ENCODE measurements at places on chromosomes 16 and 17.

DNA sequence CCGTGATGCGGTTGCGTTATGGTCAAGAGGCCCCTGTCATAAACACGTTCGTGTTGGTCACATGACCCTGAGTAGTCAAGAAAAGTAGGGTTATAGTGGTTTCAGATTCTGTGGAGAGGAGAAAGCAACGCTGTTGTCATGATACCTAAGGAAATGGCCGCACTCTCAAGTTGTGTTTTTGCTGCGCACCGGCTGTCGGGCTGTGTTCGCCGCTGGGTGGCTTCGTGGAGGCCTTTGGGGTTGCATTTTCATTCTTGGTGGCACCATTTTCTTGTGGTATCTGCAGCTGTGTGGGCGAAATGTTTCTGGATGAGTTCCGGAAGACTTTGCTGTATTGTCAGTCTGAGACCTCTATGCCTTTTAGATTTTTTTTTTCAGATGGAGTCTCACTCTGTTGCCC is 35.0 kb downstream of the DEF8 start:
- DNase-seq: no peak

GRCh38 chr17:44807817-44808155 is 22.3 kb downstream of the GJC1 start:
- DNase-seq: no peak

DNA sequence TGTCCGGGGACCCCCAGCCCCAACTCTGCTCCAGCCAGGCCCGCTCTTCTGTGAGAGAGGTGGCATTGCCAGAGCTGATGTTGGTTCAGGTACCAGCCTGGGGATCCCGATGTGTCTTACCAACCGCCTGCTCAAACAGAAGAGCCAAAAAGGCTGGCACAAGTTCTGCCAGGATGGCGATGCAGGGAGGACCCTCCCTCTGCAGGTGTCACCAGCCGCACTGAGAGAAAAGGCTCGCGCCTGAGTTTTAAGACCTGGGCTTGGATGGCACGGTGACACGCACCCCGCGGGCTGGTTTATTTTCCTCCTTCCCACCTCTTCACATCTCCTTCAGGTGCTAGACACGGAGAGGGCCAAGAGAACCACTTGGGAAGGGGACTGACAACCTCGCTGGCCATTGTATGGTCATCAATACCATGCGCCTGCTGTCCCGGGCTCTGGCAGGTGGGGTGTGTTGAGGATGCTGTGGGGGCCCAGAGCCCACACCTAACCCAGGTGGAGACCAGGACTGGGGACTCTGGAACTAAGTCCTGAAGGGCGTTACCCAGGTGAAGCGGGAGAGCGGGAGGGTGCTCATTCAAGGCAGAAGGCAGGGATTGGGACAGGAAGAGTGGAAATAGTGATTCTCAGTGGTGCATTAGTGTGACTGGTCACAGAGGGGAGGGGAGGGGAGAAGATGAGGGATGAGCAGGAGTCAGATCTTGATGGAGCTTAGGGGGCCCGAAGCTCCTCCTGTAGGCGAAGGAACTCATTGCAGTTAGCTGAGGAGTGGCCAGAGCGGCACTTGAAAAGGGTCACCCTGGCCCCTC is 16.3 kb downstream of the FOXJ1 start:
- DNase-seq: no peak

DNA sequence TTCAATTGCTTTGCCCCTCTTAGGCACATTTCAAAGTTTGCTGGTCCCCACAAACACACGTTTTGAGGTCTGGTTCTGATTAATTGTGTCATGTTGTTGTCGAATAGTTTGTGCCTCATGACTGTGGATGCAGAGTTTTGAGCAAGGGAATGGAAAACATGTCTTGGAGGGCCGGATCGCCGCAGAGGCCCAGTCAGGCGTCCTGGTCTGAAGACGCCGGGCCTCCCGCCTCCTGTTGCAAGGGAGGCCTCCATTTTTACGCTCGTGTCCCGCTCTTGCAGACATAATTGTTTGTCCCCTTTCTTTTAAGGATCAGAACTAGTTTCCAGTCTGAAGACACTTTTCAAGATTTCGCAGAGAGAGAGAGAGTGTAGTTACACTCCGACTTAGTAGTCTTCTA is 3.2 kb downstream of the NTN1 start:
- no peak for DNase-seq

GRCh38 chr16:19678804-19679203 is 39.2 kb downstream of the KNOP1 start:
- DNase-seq: no peak

- no peak for DNase-seq
Measured at GRCh38 chr16:7111265-7111664, 221.4 kb upstream of the RBFOX1 start.

DNA sequence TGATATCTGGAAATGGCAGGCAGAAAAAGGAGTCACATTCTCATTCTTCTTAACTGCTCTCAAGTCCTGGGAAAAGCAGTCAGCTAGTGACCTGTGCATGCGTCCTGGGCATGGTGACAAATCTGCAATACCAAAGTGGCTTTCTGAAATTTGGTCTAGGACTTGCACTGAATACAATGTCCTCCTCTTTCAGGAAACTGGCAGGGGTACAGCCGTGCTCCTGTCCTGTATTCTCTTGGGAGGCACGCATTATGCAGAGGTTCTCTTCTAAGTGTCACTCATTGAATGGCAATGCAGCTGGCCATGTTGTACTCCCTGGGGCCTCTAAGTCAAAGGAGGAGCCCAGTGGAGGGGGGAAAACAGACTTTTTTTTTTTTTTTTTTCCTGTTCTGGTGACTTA is 10.6 kb downstream of the PHF12 start:
- DNase-seq: no peak

- peak; percentile 88 for DNase-seq
Measured at GRCh38 chr16:58661199-58661830, 23.3 kb downstream of the SLC38A7 start.

DNA sequence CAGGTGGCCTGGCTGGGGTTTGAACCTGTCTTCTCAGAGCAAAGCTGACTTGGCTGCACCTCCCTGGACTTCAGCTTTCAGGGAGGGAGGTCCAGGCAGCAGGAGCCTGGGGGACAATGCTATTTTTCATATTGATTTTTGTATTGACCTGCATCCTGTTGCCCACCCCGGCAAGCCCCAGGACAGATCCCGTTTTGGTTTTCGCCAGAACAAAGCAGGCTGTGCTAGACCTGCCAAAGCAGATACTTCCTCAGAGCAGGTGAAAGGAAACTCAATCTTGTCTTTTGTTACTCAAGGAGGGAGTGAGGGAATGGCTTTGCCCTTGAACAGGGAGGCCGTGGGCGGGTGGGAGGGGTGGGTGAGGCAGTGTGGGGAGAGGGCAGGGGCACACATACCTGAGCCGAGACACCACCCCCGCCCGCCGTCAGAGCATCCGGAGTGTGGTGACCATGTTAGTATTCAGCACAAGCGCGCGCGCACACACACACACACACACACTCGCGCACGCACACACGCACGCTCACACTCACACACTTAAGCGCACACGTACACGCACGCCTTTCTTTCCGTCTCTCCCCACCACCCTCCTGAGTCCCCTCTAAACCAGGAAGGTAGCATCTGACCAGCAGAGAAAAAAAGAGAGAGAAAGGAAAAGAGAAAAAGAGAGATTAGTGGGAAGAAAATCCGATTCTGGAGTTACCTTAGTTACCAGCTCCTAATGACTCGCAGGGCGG is 59.5 kb downstream of the RAI1 start:
- DNase-seq: no peak

GRCh38 chr17:38550661-38551060 is 55.1 kb downstream of the SRCIN1 start:
- DNase-seq: peak; percentile 89

DNA sequence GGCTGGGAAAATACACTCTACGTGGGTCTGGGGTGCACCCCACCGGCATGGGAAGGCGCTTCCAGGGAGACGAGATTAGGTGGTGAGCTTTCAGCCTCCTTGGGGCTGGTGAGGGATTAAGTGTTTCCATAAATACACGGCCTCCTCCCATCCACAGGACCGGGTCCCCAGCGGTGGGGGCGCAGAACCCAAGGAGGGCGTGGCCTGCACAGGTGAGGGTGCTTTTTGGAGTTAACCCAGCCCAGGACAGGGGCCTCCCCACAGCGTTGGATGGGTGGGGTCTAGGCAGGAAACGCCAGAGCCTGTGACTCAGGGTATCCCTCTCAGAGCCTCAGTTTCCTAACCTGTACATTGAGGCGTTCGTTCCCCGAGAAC is 1.1 kb downstream of the C16orf74 start:
- DNase-seq: no peak

DNA sequence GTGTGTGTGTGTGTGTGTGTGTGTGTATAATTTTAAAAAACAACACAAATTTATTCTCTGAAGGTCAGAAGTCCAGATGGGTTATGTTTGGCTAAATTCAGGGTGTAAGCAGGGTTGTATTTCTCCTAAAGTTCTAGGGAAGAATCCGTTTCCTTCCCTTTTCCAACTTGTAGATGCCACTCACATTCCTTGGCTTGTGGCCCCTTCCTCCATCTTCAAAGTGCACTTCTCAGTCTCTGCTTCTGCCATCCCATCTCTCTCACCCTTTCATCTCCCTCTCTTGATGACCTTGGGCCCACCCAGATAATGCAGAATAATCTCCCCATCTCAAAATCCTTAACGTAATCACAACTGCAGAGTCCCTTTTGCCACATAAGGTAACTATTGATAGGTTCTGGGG is 7.8 kb upstream of the TFAP4 start:
- no peak for DNase-seq

GRCh38 chr17:41417127-41417526 is 7.3 kb downstream of the KRT37 start:
- no peak for DNase-seq

DNA sequence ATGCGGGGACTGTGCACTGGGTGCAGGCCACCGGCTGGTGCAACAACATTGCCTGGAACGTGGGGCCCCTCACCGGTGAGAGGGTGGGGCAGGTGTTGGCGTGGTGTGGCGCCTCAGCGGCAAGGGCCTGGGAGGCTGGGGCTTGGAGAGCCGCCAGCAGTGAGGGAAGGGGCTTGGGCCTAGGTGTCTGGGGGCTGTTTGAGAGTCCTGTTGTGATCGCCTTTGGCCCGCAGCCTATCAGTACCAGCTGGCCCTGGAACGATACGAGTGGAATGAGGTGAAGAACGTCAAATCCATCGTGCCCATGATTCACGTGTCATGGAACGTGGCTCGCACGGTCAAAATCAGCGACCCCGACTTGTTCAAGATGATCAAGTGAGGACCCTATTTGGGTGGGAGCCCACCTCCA is 2.6 kb upstream of the TMEM88 start:
- no peak for DNase-seq

DNA sequence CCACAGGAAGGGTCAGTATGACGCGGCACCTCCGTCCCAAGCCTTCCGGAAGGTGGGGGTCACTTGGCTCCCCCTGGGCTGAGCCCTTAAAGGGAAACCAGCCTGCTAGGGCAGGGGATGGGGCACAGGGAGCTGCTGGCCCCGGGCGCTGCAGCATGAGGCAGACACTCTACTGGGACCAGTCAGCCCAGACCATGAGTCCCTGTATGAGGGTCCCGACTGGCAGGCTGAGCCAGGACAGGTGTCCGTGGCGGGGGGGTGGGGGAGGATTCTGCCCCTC is 43.4 kb upstream of the ZC3H18 start:
- DNase-seq: no peak

- no peak for DNase-seq
Measured at GRCh38 chr16:53692146-53692545, 11.5 kb downstream of the RPGRIP1L start.

DNA sequence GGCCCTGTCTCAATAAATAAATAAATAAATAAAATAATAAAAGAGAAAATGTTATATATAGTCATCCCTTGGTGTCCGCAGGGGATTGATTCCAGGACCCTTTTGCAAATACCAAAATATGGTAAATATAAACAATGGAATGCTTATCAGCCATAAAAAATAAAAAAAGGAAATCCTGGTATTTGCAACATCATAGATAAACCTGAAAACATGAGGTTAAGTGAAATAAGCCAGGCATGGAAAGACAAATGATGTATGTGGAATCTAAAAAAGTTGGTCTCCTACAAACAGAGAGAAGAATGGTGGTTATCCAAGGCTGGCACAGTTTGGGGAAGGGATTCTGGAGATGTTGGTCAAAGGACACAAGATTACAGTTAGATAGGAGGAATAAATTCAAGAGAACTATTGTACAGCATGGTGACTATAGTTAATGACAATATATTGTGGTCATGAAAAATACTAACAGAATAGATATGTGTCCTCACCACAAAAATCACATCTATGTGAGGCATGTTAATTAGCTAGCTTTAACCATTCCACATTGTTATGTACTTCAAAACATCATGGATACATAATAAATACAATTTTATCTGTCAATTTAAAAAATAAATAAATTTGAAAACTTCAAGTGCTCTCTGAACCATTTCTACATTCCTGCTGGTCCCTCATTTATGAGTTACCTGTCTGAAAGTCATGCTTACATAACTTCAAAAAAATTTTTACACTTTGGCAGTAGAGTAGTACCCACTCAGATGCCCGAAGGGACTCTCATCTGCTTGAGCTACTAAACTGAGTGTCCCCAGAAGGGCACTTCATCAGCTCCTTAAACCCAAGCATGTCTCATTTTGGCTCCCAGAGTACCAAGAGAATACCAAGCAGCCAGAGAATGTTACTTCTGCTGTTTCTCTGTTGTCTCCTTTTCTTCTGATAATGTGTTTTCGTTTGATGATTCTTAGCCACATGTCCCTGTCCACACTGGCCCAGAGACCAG is 26.6 kb downstream of the N4BP1 start:
- no peak for DNase-seq

DNA sequence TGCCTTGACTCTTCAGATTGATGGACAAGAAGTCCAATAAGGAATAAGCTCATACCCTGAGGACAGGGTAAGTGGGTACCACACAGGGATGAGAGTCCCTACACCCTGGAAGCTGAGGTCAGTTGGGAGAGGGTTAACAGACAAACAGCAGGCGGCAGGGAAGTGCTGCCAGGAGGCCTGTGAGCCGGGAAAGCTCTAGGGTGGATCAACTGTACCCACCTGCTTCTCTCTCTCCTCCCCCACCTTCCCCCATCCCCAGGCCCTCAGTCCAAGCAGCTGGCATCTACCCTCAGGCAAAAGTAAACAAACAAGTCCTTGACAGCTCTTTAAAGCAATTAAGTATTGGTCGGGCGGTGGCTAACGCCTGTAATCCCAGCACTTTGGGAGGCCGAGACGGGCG is 20.7 kb upstream of the MYLK3 start:
- DNase-seq: no peak

GRCh38 chr17:39820541-39820940 is 43.6 kb downstream of the IKZF3 start:
- no peak for DNase-seq

GRCh38 chr17:78623541-78623940 is 46.3 kb upstream of the DNAH17 start:
- DNase-seq: no peak

GRCh38 chr17:69470702-69471101 is 56.2 kb downstream of the MAP2K6 start:
- DNase-seq: no peak

- no peak for DNase-seq
Measured at GRCh38 chr17:81983639-81984373, 6.4 kb downstream of the ASPSCR1 start.
